Activated CD8-positive, alpha-beta memory T cell treated with anti-CD3 and anti-CD28 coated beads for 48 hours (primary cell): ENCODE measurements at places on chromosomes 16 and 17.
A peak's percentile ranks its signal among the peaks of the same experiment; 100 is the strongest.

GRCh38 chr17:44848961-44849489 is 1.3 kb downstream of the HIGD1B start:
- DNase-seq = no peak

DNA sequence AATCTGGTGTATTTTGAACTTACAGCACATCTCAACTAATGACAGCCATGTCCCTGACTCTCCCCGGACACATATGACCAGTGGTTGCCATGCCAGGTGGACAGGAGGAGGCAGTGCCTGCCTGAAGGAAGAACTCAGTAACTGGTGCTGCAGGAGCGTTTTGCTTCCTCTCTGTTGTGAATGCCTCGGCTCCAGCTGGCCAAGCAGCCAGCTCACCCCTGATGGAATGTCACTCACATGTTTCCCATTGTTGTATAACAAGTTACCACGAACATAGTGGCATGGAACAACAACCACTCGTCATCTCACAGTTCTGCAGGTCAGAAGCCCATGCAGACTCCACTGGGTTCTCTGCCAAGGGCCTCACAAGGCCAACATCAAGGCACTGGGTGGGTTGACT is 20.1 kb upstream of the IRF8 start:
- no peak for DNase-seq

DNA sequence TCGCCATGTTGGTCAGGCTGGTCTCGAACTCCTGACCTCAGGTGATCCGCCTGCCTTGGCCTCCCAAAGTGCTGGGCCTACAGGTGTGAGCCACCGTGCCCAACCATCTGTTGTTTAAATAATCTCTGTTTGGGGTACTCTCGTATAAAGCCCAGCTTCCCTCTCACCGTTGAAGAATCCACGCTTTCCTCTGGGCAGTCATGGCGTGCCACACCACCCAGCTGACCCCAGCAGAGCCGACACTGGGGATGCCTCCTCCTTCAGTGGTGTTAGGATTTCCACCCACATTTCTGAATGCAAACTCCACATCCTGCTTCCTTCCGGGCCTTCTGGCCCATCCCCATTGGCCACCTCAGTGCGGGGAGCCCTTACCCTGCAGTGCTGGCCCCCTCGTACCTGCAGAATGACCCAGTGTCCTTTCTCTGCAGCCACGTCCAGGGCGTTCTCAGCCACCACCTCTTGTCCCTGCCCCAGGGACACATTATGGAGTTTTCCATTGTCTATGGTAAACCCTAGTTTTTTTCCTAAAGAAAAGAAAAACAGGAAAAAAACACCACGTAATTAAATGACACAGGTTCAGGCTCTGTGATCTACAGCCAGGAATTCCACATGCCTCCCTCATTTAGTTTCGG is 60.4 kb downstream of the PGS1 start:
- DNase-seq = no peak

- no peak for DNase-seq
Measured at GRCh38 chr17:38875477-38876075, 5.7 kb downstream of the LASP1 start.

DNA sequence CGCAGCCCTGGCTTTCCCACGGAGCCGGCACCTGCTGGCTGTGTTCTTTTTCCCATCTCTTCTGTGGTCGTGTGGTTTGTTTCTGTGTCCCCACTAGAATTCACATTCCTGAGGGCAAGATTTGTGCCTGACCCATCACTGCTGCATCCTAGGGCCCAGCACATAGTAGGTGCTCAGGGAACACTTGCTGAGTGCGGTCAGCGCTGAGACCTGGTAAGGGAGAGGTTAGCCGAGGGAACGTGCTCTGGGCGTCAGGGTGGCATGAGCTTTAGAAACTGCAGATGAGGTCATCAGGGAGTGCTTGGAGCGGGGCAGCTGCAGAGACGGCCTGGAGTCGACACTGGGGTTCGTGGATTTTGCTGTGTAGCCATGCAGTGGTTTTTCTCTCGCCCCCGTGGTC is 5.9 kb downstream of the DEF8 start:
- DNase-seq = no peak

DNA sequence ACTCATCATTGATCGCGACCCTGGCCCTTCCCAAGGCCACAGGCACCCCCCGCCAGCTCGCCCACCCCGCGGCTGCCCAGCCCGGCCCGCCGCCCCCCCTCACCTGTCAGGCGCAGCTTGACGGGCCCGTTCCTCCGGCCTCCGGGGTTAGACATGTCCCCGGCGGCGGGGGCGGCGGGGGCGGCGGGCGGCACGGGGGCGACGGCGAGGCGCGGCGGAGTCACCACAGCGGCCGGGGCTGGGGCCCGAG is 456 bp downstream of the SMURF2 start:
- no peak for DNase-seq

GRCh38 chr17:869567-870525 is 87.7 kb downstream of the MRM3 start:
- no peak for DNase-seq

DNA sequence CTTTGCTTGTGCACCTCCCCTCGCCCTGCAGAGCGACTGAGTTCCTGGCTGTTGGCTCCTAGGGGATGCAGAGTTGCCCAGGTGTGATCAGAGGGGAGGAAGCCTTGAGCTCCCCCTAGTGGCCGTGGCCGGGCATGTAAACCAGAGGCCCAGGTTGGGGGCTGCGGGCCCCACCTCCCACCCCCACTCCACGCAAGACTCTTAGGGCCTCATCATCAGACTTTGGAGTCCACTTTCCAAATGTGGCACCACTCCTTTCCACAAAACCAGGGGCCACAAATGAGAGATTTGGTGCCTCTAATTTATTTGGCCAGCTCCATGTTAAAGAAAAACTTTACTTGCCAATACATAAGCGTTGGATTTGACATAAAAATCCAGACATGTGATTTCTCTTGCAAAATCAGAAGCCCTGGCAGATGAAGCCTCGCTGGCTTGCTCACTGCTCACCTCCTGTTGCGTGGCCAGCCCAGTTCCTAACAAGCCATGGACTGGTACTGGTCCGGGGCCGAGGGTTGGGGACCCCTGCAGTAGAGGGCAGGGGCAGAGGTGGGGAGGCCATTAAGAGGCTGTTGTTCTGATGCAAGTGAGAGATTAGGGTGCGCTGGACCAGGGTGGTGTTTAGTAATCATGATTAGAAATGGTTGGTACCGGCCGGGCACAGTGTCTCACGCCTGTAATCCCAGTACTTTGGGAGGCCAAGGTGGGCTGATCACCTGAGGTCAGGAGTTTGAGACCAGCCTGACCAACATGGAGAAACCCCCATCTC is 28.7 kb upstream of the GAS7 start:
- peak; percentile 30 for DNase-seq

- DNase-seq = no peak
Measured at GRCh38 chr17:59154292-59154720, 680 bp downstream of the SKA2 start.

GRCh38 chr16:48596326-48596725 is 13.7 kb downstream of the N4BP1 start:
- DNase-seq = no peak

- DNase-seq = no peak
Measured at GRCh38 chr17:76626442-76626841, 17.1 kb downstream of the ST6GALNAC1 start.

- DNase-seq = no peak
Measured at GRCh38 chr17:74521701-74522201, 9.5 kb downstream of the CD300LB start.

DNA sequence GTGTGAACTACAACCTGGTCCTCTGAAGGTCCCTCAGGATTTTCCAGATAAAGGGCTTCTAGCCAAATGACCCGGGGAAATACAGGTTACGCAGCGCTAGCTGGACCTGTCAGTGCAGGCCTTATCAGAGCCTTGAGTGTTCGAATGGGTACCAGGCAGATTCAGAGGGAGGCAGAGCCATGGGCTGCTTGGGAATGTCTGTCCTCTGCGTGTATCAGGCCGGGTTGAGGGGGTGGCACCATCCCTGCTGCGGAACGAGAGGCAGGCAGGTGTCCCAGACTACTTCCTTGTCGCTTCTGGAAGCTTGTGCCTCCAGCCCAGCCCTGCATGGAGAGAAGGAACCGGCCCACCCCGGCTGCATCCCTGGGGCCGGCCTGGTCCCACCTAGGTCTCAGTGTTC is 33.6 kb upstream of the SSTR5 start:
- DNase-seq = no peak

DNA sequence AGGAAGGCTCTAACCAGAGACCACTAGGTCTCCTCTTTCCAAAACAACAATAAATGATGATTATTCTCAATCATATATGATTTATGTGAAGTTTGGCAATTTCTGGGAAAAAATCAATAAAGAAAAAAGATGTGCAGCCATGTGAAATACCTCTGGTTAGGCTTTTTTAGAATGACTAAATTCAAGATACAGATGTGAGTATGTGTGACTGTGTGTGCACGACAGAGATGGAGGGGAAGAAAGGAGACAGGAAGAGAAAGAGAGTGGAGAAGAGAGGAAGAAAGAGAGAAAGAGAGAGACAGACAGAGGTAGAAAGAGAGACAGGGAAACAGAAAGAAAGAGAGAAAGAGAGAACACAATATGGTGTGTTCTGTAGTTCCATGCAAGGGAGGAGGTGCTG is 558.6 kb upstream of the CDH5 start:
- no peak for DNase-seq
